ENCODE measurements at places on chromosomes 3 and 15.

GRCh38 chr15:90234096-90234988 is at the start of gene GDPGP1:
Gene GDPGP1, plus strand, starts transcription at chr15:90234209. Its CDS starts 6,700 bp downstream, at chr15:90240909.
- DNase-seq: no peak

DNA sequence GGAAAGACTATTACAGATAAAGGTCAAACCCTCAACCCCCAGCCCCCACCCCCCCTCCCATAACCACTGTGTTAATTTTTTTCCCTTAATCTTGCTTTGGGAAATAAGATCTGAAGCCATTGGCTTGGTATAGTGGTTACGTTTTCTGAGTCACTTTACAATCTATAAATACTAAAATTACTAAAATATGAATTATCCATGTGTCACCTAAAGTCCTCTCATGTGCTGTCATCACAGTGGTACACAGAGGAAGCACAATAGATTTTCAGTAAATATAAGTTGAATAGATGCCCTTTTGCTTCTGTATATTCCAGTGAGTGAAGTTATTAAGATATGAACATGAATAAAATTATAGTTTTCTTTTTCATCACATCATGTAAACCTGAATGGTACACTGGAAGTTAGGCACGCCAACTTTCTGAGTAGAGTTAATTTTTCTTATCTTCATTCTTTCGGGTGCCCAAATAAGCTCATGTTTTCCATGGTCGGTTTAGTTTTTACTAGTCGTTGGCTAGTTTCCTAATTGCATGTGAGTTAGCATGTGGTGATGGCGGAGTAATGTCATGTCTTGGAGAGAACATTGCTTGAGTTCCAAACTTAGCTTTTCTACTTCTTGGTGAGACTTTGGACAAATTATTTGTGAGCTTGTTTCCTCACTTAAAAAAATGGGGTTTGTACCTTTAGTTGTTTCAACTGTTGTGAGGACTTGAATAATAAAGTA is 11.5 kb downstream of the PPP4R2 start:
- DNase-seq: no peak

GRCh38 chr3:73804204-73804603 is 179.5 kb upstream of the PDZRN3 start:
- DNase-seq: no peak

GRCh38 chr15:70351941-70352774 is 254.4 kb upstream of the TLE3 start:
- DNase-seq: no peak

DNA sequence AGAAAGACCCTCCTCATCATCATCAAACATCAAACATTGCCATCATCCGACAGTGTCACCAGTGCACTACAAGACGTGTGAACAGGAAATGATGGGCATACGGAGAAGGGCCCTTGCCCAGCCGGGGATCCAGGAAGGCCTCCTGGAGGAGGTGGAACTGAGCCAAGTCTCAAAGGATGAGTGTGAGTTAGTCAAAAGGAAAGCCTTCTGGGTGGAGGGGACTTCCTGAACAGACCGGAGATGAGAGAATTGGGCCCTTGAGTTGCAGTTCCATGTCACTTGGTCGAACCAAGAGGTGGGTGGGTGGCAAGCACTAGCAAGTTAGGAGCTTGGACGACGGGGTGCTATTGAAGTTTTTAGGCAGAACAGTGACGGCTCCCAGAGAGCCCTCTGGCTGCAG is 8.5 kb downstream of the SEMA4B start:
- DNase-seq: no peak

DNA sequence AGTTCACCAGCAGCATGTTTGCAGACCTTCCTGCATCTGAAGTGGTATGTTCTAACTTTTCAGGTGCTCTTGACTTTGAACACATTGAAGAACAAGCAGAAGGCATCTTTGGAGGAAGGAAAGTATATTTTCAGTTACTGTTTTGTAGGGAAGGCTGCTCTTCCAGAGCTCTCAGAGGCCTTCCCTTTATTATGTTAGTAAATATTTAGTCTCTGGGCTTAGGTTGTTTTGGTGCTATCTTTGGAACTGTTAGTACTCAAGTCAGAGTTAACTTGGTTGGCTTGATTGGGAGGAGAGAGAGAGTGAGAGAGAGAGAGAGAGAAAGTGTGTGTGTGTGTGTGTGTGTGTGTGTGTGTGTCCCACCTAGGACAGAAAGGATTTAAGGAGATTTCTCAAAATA is 188.2 kb downstream of the ITPR1 start:
- no peak for DNase-seq
